ENCODE measurements at places on chromosomes 6 and 20. TPM values are rescaled to one million over a fixed set of nuclear protein-coding genes. Genes with fewer than 3 reads are reported as not detected.

DNA sequence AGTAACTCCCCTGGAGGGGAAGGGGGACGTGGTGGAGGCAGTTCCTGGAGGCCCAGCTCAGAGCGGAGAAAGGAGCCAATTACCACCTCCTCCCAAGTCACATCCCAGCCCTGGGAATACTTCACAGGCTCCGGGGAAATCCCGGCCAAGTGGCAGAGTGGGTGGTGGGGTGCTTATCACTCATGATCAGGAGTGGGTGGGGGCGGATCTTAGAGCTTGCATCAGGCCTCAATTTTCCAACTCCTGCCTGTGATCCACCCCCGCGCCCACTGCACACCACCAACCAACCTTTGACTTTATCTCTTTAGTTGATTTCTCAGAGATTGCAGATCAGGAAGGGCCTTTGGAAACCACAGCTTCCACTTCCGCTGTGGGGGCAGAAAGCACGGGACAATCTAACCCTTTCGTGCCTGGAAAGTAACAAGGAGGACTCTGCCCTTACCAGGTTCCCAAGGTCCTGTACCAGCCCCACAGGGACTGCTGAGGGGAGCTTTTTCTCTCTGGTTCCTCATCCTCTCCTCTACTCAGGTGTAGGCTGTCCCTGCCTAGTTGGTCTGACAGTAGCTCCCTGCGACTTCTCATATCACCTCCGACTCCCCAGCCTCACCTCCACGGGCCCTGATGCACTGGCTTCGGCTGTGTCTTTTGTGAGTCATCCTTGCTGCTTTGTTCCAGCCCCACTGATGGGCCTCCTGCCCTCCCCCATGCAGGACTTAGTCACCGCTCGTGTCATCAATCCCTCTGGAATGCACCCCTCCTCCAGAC lies 24.9 kb upstream of the IER3 start:
- no peak overlapping the region for H3K4me3 ChIP-seq
- no peaks in the 10 kb centered on the region for H3K36me3 ChIP-seq
- H3K4me1 ChIP-seq = peaks cover 26% of the 10 kb centered on the region
- H3K27me3 ChIP-seq = no peaks in the 10 kb centered on the region

GRCh38 chr6:25363427-25363826 lies 84.3 kb downstream of the CARMIL1 start:
- H3K27me3 ChIP-seq = no peaks in the 10 kb centered on the region
- no peak for DNase-seq
- H3K4me1 ChIP-seq = peaks cover 20% of the 10 kb centered on the region
- no peak overlapping the region for H3K27ac ChIP-seq
- H3K4me3 ChIP-seq = no peak overlapping the region

DNA sequence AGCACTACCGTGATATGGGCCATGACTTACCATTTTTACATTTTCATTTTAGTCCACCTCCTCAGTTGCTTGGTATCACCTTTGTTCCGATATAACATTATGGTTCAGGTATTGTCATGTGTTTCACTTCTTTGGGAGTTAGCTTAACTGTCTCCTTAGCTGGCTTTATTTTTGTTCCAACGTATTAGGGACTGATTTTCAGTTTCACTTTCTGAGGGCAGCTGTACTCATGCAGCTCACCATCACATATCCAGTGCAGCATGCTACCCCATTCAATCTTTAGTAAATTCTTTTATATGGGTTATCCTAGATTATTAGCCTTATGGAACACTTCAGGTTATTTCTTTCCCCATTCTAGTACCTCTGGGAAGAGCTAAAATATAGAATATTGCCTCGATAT lies 362.2 kb upstream of the IRAK1BP1 start:
- H3K4me3 ChIP-seq = no peak overlapping the region
- DNase-seq = no peak
- H3K36me3 ChIP-seq = no peaks in the 10 kb centered on the region
- H3K27ac ChIP-seq = no peak overlapping the region
- no peaks in the 10 kb centered on the region for H3K27me3 ChIP-seq

DNA sequence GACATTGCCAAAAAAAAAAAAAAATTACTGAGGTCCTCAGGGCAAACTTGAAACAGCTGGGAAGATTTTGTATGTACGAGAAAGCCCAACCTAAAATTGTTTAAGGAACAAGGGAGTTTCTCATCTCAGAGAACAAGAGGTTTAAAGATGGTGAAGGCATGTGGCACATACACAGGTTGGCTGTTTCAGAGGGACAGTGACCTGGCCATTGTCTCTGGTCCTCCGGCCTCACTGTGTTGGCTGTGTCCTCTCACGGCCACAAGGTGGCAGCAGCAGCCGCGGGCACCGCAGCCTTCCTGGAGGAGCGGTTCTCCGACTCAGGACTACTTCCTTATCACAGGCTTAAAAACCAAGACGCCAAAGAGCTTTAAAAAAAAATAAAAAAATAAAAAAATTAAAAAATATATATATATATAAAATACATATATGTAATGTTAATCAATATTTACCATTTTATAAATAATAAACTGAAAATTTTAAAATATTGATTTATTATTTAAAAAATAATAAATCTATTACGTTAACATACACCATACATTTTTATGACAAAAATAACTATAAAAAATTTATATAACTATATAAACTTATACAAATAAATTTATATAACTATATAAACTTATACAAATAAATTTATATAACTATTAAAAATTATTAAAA lies 52.8 kb downstream of the GTF2H5 start:
- DNase-seq = peak; percentile 88
- H3K4me3 ChIP-seq = no peak overlapping the region
- H3K27me3 ChIP-seq = no peaks in the 10 kb centered on the region
- H3K27ac ChIP-seq = no peak overlapping the region
- no peaks in the 10 kb centered on the region for H3K4me1 ChIP-seq

DNA sequence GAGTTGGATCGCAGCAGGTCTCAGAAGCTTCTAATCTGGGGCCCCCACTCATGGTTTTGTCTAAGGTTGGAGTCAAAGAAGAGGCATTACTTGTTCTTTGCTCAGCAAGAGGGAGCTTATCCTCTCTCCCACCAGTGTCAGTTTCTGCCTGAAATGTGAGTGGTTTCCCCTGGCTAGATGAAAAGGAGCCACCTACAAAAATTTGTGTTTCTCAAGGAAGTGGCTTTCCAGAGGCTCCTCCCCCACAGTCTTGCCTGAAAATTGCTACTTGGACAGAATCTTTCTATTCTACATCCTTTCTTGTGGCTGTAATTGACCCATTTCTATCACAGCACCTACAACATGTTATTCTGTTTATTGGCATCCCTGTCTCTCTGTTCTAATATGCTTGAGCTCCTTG lies 37.9 kb downstream of the SCML4 start:
- H3K4me1 ChIP-seq = peaks cover 4% of the 10 kb centered on the region
- no peak overlapping the region for H3K27ac ChIP-seq
- no peaks in the 10 kb centered on the region for H3K36me3 ChIP-seq

GRCh38 chr6:160146454-160147145 lies 25.0 kb downstream of the SLC22A1 start:
- no peak overlapping the region for H3K27ac ChIP-seq
- no peaks in the 10 kb centered on the region for H3K4me1 ChIP-seq

GRCh38 chr6:68990317-68990716 lies 355.2 kb downstream of the ADGRB3 start:
- no peaks in the 10 kb centered on the region for H3K36me3 ChIP-seq
- H3K27me3 ChIP-seq = no peaks in the 10 kb centered on the region
- no peaks in the 10 kb centered on the region for H3K4me1 ChIP-seq
- no peak for DNase-seq
- H3K27ac ChIP-seq = no peak overlapping the region
- H3K4me3 ChIP-seq = no peak overlapping the region

DNA sequence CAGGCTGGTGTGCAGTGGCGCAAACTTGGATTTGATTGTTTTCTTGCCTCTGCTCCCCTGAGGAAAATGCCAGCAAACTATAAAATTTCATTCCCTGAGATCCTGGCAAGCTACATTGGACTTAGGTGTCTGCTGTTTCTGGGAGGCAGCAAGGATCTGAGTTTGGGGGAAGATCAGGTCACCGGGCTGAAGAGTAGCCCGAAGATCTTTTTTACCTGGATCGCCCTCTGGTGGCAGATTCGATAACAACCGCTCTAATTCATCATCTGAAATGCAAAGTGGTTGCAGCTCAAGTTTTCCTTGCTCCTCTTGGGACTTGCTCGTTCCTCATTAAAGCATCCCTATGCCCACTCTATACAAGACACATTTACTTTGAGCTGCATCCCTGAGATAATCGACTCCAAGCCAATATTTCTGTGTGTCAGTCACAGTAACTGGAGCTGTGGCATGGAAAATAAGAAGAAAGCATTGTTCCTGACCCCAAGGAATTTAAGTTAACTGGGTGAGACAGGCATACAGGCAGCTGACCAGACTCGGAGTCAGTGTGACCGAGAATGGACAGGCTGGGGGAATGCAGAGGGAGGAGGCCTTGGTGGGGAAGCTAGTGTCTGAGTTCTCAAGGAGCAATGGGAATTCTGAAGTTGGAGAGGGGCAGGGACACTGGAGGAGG lies 131.8 kb upstream of the PROKR2 start:
- H3K36me3 ChIP-seq = no peaks in the 10 kb centered on the region
- H3K4me3 ChIP-seq = no peak overlapping the region
- no peaks in the 10 kb centered on the region for H3K4me1 ChIP-seq
- no peak overlapping the region for H3K27ac ChIP-seq
- no peaks in the 10 kb centered on the region for H3K27me3 ChIP-seq

GRCh38 chr20:49661560-49662329 lies 51.9 kb downstream of the B4GALT5 start:
- DNase-seq = no peak
- H3K27me3 ChIP-seq = no peaks in the 10 kb centered on the region
- peak overlapping the region; percentile 35 for H3K27ac ChIP-seq
- H3K4me3 ChIP-seq = no peak overlapping the region

DNA sequence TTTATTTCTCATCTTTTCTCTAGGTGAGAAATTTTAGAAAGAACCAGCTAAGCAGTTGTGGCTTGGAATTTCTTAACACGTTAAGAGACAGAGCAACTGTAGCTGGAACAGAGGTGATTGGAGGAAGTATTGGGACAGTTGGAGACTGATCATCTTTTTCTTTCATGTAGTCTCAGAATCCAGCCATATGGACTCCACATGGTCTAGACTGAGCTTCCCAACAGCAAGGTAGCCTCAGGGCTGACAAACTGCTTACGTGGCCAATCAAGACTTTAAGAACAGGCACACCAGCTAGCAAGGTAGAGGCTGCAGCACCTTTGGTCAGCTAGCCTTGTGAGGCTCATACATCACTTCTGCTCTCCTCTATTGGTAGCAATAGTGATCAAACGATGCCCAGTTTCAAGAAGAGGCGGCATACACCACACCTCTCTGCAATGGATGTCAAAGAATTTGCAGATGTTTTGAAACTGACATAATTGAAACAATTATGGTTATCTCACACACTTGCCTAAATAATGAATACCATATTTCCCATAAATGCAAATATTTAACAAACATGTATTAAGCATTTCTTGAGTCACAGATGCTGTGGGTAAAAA lies 590.5 kb upstream of the SLC35B3 start:
- H3K4me3 ChIP-seq = no peak overlapping the region
- no peak for DNase-seq
- no peaks in the 10 kb centered on the region for H3K36me3 ChIP-seq
- H3K27me3 ChIP-seq = no peaks in the 10 kb centered on the region
- no peak overlapping the region for H3K27ac ChIP-seq

DNA sequence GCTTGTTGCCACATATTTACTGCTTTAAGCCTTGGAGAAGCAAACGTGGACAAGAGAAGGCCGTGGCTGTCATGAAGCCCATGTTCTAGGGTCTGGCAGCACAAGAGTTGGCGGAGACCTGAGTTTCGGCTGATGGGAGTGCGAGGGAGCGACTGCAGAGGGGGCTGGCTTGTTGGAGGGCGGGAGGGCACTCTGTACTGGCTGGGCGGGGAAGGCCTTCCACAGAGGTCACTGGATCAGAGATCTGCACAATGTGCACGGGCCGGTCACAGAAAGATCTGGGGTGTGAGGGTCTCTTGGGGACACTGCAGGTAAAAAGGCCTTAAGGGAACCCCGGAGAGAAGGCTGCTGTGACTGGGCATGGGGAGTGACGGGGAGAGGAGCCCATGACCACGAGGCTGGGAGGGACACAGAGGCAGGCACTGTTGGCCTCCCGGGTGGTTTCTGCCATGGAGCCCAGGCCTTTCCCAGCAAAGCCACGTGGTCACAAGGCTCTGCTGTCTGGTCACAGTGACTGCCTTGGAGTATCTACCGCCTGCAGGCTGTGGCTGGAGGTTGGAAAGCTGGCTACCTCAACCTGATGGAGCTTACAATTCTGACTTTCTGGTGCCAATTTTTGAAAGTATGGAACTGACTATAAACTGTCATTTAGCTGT lies 23.8 kb downstream of the FOXC1 start:
- peaks cover 6% of the 10 kb centered on the region for H3K4me1 ChIP-seq
- DNase-seq = no peak
- no peaks in the 10 kb centered on the region for H3K36me3 ChIP-seq
- no peak overlapping the region for H3K4me3 ChIP-seq

DNA sequence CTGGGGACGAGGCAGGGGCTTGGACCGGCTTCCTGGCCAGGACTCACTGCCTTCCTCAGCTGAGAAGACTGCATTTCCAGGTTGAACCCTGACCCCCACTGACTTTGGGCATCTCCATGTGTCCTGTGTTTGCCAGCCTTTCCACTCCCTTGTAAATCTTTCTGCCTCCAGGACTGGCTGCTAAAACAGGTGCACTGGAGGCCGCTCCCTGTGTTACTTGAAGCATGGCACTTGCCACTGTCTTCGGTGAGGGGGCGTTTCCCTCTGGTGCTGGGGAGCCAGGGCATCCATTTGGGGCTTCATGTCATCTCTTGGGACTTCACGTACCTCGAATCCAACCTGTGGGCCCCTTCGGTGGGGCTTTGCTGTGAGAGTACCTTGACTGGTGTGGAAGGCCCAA lies 6.7 kb upstream of the RBM38 start:
- H3K27ac ChIP-seq = no peak overlapping the region
- no peak overlapping the region for H3K4me3 ChIP-seq
- no peak for DNase-seq
- no peaks in the 10 kb centered on the region for H3K36me3 ChIP-seq
- H3K4me1 ChIP-seq = peaks cover 6% of the 10 kb centered on the region
- H3K27me3 ChIP-seq = peaks cover 2% of the 10 kb centered on the region

The SMLR1 gene
- not detected for total RNA-seq

The BPI gene
- not detected for total RNA-seq

The RNGTT gene
- 50.8 TPM for total RNA-seq

The TCP11 gene
- 0.25 TPM for total RNA-seq

The HLA-G gene
- not detected for total RNA-seq

The MRPL14 gene
- 53.5 TPM for total RNA-seq

The RHAG gene
- total RNA-seq = not detected
